ENCODE measurements at places on chromosomes 1 and 21.

DNA sequence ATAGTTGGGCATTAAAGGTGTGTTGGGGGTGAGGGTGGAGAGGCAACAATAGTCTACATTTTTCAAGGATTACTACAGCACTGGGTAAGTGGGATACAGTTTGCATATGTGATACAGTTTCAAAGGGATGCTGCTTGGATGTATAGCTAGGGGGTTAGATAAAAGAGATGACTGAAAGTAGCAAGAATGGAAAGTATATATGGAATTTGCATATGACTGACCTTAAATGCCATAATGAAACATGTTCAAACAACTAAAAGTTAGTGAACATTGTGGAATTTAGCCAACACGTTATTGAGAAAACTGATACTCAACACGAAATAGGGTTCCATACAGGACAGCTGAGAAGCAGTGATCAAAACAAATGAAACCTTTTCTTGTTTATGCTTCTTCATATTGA lies 124.8 kb upstream of the CHRM3 start:
- no peak for DNase-seq

DNA sequence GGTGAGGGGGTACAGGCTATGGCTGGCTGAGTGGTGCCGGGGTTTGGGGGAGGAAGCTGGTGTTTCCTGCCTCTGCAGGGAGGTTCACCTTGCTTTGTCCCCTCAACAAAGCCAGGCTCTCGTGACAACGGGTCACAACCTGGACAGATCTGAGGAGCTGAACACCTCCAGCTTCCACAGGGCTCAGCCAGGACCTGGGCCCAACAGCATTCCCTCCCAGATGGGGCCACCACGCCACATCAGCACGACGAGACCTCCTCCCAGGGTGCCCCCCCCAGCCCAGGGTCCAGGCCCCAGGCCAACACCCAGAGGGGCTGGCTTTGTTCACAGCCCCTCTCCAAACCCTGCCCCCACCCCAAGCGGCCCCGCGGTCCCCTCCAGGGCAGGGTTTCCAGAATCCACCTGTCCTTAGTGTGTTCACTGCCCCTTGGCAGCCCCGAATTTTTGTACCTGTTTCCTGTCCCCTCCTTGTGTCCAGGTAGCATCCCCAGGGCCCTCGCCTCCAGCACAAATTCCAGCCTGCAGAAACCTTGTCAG lies 34.7 kb downstream of the UBE2G2 start:
- no peak for DNase-seq

GRCh38 chr1:44071461-44071860 lies 40.2 kb upstream of the SLC6A9 start:
- no peak for DNase-seq

GRCh38 chr1:225258811-225259210 lies 169.0 kb downstream of the LBR start:
- DNase-seq: no peak
